ENCODE measurements at places on chromosomes 1 and 21.
A peak's percentile ranks its signal among the peaks of the same experiment; 100 is the strongest.

DNA sequence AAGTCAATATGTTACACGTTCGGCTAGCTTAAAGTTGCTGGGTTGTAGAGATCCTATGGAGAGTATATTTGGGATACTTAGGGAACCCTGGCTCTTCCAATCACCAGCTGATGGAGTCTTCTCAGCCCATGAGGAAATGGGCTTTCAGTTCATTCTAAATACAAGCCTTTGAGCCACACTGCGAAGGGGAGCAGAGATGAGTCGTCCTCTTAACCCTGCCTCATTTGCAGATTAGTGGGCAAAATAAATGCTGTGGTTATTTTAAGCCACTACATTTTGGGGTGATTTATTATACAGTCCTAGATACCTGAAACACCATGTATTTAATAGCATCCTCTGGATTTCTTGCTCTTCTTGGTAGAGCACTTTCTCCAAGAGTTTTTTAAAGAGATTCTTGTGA, 19.0 kb upstream of the VCAM1 start:
- DNase-seq, result no peak

DNA sequence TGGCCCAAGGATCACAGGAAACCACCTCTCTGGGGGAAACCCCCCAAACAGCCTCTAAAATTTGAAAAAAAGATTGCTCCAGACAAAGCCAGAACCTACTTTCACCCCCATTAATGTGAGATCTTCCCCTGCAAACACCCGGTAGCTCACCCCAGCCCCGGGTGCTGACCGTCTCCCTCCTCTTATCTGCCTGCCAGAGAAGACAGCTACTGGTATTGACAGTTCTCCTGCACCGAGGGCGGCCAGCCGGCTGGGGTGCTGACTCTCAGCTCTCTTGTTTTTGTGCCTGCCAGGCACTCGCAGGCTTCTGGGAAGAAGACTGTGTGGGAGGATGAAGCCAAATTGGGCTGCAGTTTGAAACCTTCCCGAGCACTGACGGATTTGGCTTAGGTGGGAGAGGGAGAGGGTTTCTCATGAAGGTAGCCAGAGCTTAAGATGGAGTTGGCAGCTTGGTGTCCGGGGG, 48.2 kb downstream of the RASSF5 start:
- no peak for DNase-seq

DNA sequence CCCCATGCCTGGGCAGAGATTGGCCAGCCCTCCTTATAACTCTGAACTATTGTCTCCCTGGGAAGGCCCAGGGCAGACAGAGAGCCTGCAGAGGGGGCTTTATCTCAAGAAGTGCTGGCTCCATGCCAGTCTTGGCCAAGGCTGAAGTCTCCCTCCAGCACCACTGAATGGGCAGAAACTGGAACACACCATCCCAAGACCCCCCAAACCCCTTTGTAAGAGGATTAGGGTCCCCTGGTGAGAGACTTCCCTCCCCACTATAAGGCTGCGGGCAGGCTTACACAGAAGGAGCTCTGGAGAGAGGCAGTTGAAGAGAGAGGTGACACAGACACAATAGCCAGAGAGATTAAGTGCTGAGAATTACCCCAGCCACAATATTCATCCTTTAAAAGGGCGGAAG, 97.2 kb downstream of the NAV1 start:
- no peak for DNase-seq

- DNase-seq, result no peak
Observed at GRCh38 chr1:226454349-226454748, 46.5 kb upstream of the PARP1 start.

DNA sequence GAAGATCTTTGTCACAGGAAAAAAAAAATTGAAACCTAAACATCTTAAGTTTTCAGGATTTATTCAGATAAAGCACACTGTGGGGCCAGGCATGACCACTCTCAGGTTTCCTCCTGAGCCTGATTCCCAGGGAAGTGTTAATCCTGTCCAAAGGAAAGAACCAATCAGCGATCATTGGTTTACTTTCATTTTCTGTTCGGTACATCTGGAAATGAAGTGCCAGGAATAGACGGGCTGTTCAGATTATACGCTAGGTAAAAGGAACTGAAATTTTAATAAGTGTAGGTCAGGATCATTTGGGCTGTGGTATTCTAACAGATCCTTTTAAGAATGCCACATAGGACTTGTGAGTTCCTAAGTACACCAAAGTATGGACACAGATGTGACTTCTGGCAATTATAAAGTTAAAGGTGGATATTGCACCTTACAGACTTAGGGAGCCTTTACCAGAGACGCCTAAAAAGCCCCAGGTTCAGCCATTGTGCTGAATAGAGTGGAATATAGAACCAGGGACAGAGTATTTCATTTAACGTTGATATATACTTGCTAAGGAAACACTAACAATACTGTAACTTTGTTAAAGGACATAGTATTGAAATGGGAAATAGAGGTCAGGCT, 9.3 kb upstream of the CACYBP start:
- peak; percentile 91 for DNase-seq

GRCh38 chr1:226466296-226466695, 58.4 kb upstream of the PARP1 start:
- no peak for DNase-seq

GRCh38 chr1:10861822-10862221, 65.4 kb upstream of the CASZ1 start:
- no peak for DNase-seq

DNA sequence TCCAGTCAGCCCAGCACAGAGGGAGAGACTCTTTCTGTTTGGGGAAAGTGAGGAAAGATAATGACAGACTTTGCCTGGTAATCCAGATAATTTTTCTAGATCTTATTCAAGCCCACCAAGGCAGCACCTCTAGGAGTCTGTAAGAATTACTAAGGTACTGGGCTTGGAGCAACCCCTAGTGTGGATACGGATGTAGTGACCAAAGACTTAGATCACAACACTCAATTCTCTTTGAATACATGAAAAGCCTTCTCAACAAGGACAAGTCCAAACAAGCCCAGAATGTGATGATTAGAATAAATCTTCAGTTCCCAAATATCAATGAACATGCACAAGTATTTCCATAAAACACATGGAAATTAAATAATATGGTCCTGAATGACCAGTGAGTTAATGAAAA, 206.9 kb downstream of the MRPL39 start:
- DNase-seq, result no peak

GRCh38 chr1:225437710-225438437, 10.0 kb upstream of the LBR start:
- no peak for DNase-seq

- DNase-seq, result no peak
Observed at GRCh38 chr21:43352568-43353281, 74.2 kb downstream of the SIK1 start.

DNA sequence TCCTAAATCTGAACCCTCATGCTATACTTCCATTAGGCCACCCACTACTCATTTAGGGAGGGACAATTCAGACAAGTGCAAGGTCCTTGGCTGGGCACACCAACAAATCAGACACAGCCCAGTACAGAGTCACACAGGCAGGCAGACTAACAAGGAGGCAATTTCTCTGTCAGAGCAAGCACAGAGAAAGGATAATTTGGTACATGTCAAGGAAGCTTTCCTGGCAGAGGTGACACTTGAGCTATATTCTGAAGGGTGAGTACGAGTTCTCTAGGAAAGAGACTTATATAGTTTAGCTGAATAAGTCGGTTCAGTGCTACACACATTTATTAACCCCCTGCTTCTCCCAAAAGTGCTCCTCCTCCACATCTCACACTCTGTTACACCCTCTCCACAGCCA, 455.9 kb downstream of the OMA1 start:
- DNase-seq, result no peak

GRCh38 chr1:187848321-187848720, 1019.6 kb downstream of the PLA2G4A start:
- DNase-seq, result no peak

DNA sequence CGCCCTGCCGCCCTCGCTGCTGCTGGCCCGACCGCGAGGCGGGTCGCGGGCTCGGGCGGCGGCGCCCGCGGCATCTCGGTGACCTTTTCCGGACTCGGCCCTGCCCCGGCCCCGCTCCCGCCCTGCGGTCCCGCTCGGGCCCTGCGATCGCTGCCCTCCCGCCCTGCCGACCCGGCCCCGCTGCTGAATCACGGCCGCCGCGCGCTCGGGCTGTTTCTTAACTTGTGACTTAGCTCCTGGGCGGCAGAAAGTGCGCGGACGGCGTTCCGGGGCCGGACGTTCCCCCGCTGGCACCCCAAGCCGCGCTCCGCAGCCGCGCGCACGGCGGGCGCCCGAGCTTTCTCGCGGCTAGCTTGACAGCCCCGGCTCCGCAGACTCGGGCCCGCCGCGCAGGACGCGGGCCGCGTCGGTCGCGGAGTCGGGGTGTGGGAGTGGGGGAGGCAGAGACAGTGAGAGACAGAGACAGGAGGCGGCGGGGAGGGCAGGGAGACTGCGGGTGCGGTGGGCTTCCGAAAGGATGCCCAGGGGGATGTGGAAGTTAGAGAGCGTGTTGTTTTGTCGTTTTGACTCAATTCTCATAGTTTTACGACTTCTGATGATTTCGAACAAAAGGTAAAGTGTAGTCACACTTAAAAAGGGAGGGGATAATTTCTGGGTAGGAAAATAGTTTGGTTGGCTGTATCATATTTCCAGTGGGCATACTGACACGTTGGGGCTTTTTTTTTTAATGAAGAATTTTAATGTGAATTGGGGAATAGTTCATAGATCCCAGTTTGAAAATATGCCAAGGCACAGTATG, 49.8 kb downstream of the PRDM2 start:
- DNase-seq, result no peak

DNA sequence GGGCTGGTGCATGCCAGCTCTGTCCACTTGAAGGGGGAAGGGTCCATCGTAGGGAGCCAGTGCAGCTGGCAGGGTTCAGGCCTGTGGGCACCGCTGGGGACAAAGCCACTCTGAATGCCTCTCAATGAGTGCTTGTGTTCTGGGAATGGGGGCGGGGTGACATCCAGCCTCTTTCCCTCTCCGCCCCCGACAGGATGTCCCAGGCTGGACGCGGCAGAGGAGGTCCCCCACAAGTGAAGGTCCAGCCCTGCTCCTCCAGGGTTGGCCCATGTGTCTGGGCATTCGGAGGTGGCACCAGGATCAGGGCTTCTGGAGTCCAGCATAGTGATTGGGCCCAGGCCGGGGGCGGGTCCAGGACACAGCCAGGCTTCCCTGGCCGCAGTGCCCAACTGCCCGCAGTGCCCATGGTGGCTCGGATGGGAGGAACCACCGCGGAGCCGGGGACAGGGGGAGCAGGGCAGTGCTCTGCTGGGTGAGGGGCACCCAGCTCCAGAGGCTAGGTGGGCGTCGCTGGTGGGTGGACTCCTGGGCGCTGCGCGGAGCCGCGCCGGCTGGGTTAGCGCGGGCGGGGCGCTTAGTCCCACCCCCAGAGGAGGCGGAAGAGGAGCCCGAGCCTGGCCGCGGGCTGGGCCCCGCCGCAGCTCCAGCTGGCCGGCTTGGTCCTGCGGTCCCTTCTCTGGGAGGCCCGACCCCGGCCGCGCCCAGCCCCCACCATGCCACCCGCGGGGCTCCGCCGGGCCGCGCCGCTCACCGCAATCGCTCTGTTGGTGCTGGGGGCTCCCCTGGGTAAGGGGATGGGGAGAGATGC, at the start of gene SHISA4:
Gene SHISA4, plus strand, starts transcription at position 617 of the 808 bp plus-strand sequence. Its CDS starts 97 bp downstream, at position 714.
- no peak for DNase-seq

- DNase-seq, result no peak
Observed at GRCh38 chr1:205809942-205810345, 3.1 kb downstream of the SLC41A1 start.

DNA sequence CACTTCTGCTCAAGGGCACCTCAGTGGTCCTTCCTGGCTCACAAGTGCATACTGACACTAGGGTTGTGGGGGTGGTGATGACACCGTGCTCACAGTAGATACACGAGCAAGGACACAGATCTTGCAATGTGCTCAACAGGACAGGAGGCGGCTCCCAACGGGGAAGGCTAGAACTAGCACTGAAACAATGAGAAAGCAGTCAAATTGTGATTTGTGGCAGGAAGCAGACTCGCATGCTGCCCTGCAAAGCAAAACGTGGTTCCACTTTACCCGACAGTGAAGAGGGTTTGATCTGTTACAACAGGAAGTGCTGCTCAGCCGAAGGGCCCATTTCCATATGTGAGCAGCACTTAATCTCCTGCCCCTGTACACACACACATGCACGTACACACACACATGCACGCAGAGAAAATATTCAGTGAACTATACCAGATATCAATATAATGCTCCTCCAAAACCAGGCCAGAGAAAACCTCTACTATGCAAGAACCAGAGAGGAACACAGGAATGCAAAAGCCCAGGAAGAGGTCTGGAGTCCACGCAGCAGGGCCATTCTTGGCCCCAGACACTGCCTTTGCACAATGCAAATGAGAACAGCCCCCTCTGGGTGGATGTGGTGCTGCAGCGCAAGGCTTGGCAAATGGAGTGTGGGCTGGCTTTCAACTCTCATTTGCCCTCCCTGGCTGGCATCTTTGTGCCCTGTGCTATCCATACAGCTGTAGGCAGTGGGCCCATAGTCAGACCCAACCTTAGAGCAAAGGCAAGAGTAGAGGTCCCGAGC, 47.1 kb downstream of the KANK4 start:
- DNase-seq, result no peak

GRCh38 chr1:207361889-207362288, 40.4 kb downstream of the CD55 start:
- no peak for DNase-seq

DNA sequence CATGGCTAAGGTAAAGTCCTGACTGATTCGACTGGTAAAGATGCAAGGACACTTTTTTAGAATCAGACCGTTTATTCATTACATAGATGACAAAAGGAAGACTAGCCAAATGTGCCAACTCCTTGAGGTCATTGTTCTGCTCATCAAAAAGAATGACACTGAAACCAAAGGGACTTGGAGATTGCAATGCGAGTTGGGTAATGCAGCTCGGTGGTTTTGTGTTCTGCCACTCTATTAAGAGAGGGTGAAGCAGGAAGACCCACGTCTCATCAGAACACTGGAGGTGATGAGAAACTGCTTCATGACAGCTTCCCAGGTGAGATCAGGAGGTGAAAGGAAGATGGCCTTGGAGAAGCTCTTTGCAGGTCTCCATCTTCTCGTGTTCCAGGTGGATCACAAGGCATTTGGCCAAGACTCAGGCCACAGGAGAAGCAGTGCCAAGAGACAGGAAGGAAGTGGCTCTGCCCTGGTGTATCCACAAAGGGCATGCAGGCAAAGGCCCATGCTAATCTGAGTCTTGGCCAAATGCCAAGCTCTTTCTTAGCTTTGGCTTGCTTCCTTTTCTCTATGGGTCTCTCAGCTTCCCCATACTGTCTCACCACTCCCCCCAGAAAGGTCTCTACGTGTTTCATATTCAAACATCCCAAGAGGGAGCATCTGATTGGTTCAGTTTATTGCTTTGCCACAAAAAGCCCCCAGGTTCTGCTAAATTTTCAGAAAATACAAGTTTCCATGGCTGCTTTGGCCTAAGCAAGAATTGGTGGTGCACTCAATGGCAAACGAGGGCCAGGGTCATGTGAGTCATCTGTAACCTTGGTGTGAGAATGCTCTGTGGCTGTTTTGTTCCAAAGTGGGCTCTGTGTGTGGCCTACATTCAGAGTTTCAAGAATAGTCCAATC, 5.7 kb upstream of the CCT8 start:
- no peak for DNase-seq

All from NCI-H1048 (cell line).